ENCODE measurements at places on chromosomes 1 and 21.
A peak's percentile ranks its signal among the peaks of the same experiment; 100 is the strongest.

GRCh38 chr1:10900251-10900651 is 103.8 kb upstream of the CASZ1 start:
- DNase-seq = no peak

- DNase-seq = no peak
Measured at GRCh38 chr1:226461087-226461486, 53.2 kb upstream of the PARP1 start.

GRCh38 chr1:156808186-156809030 is 8.2 kb downstream of the SH2D2A start:
- no peak for DNase-seq

DNA sequence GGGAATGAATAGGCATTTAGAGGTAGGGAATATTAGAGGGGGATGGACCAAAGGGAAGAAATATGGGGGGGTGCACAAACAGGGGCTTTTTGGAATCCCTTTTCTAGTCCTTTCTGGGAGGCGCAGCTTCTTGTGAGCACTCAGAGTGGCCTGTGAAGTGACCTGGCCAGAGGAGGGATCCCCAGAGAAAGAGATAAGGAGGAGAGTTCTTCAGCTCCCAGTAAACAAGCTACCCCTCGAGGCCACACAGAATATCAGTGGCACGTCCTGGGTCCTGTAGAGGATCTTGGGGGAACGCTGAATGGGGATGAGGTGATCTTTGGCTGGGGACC is 19.4 kb downstream of the VANGL2 start:
- DNase-seq = no peak

- peak; percentile 59 for DNase-seq
Measured at GRCh38 chr1:8651236-8651890, 166.1 kb downstream of the RERE start.

DNA sequence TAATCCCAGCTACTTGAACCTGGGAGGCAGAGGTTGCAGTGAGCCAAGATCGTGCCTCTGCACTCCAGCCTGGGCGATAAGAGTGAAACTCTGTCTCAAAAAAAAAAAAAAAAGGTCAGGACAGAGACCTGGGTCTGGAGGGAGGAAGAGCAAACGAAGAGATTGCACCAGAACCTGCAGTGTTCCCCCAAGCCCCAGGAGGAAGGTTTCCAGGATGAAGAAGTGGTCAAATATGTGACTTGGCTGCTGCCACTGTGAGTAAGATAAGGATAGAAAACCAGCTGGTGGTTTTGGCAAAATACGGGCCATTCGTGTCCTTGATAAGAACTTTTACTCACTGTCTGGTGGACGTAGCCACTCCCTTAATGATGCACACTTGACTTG is 42.2 kb downstream of the CLDN14 start:
- DNase-seq = no peak

GRCh38 chr1:177281901-177282300 is 111.1 kb downstream of the BRINP2 start:
- DNase-seq = no peak

DNA sequence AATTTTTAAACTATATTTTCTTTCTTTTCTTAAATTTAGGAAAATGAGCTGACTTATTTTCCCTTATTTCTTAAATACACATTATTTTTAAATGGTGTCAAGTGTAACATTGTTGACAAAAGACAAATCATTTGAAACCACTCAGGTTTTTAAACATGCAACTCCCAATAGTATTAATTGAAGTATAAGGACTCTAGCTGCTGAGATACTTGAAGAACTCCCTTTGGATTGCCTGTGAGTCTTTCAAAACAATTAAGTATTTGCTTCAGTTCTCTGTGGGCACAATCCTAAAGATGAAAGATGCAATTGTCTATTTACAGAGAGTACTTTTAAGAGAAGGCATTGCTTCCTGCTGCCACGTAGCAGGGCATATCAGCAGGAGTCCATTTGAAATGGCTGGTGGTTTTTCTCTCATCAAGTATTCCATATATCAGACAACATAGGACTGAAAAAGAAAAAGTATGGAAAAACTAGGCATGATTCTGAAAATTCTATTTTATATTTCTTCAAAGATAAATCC is 373.4 kb downstream of the NEGR1 start:
- DNase-seq = no peak

GRCh38 chr1:33624261-33624990 is 152.0 kb downstream of the ZSCAN20 start:
- DNase-seq = no peak

Data from NCI-H2171 treated with DMSO at 0.1 percent for 48 hours (cell line).